Stimulated activated CD4-positive, alpha-beta T cell treated with anti-CD3 and anti-CD28 coated beads, Interleukin-4, amount 100 ng/mL, for 4 hours (primary cell): ENCODE measurements at places on chromosomes 1 and 21.

DNA sequence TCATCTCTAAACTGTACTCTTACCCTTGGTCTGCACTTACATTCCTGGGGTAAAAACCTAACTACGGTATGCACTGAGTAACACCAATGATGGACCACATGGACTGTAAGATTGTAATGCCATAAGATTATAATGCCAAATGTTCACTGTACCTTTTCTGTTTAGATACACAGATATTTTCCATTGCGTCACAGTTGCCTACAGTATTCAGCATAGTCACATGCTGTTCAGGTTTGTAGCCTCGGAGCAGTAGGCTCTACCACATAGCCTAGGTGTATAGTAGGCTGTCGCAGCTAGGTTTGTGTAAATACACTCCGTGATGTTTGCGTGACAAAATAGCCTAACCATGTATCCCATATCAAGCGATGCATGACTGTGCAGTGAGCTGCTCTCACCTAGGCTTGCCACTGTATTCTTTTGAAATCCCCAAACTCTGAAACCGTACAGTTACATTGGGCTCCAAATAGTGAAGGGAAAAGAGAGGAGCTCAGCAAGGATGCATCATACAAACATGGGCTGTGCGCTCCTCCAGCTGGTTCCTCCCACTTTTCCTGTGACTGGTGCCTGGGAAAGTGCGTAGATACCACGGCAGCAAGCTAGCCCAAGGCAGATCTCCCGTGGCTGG lies 35.2 kb downstream of the CFAP57 start:
- no peak for DNase-seq

DNA sequence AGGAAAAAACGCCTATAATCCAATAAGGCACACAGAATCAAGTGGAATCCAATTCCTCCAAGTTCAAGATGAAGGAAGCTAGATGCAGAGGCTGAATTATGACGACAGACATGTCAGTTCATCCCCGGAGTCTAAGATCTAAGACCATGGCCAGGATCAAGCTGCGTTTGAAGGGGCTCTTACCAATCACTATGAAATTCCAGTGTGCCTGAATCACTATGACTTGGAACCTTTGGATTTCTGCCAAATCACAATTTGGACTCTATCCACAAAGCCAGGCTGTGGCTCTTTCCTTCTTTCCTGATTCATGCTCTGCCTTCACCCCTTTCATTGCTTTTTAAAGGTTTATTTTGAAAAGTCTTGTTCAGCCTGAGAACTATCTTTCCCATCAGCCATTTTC lies 17.1 kb downstream of the OLIG2 start:
- DNase-seq, result no peak

- DNase-seq, result peak; percentile 23
These were observed 685 bp downstream of the CRTC2 start for GRCh38 chr1:153957744-153958110.

DNA sequence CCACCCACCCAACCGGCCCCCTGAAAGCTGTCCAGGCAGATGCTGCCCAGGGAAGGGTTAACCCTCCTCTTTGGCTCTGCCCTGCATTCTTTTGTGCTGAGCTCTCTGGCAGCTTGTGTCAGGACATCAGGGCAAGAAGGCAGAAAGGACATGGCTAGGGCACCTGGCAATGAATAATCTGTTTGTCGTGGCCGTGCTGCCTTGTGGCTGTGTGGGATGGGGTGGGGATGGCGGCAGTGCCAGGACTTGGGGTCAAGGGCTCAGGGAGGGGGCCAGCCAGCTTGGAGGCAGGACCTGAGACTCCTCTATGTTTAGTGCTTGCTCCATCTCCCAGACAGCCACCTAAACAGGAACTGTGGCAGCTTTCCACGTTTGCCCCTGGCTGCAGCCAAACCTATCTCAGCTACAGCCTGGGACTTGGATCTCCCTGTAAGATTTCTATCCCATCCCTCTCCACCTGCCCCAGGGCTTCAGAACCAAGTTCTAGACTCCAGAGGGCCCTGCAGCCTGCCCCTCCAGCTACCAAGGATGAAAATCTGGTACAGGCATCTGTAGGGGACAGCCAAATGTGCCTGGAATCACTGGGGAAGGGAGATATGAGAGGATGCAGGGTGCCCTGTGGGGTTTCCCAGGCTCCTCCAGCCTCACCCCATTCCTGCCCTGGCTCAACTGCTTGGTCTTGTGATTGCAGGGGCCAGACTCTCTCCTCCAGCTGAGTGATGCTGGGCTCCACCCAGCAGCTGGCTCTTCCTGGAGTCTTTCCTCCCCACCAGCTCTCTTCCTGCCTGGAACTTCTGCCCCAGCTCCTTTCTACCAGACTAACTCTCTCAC lies 9.6 kb upstream of the GPR37L1 start:
- no peak for DNase-seq

- no peak for DNase-seq
These were observed 303.7 kb downstream of the HLX start for GRCh38 chr1:221182791-221183533.

GRCh38 chr1:29620631-29621030 lies 384.3 kb downstream of the PTPRU start:
- DNase-seq, result no peak

- DNase-seq, result no peak
These were observed 6.1 kb downstream of the TSACC start for GRCh38 chr1:156344409-156344808.

DNA sequence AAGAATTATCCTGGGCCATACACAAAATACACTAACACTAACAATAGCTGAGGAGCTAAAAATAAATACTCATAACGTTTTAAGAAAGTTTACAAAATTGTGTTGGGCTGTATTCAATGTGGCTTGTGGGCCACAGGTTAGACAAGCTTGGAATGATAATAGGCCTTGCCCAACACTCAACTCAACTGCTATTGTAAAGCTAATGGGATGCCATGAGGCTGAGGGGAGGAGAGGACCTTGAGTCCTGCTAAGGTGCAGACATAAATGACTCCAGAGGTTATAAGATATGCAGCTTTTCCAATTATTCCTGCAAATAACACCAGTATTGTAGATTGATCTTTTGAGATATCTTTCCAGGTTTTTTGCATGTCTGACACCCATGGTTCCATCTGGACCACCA lies 97.0 kb downstream of the FCRL5 start:
- DNase-seq, result no peak

GRCh38 chr1:154578058-154578418 lies 10.5 kb downstream of the CHRNB2 start:
- no peak for DNase-seq

DNA sequence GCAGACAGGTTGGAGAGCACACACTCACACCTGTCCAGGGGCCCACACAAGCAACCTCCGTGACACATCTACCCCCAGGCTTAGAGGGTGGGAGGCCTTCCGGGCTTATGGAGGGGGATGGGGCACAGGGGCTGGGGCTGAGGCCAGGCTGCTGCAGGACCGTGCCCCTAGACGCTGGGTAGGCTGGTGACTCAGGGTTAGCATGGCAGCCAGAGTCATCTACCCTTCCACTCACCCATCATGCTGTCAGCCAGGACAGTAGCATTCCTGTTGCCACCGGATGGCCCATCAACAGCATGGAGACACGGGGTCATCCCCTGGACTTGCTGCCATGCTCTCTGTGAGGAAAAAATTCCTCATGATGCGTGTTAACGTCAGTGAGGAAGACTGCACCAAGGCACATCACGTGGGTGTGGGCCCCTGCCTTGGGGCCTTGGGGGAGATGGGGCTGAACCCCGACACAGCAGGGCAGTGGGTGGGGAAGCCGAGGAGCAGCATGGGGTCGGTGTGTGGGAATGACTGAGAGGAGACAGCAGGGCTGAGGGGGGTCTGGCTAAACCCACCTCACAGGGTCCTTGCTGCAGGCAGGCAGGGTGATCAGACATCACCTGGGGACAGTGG lies 52.8 kb downstream of the WNT9A start:
- no peak for DNase-seq

GRCh38 chr1:207091200-207091908 lies 2.7 kb downstream of the C4BPB start:
- no peak for DNase-seq

DNA sequence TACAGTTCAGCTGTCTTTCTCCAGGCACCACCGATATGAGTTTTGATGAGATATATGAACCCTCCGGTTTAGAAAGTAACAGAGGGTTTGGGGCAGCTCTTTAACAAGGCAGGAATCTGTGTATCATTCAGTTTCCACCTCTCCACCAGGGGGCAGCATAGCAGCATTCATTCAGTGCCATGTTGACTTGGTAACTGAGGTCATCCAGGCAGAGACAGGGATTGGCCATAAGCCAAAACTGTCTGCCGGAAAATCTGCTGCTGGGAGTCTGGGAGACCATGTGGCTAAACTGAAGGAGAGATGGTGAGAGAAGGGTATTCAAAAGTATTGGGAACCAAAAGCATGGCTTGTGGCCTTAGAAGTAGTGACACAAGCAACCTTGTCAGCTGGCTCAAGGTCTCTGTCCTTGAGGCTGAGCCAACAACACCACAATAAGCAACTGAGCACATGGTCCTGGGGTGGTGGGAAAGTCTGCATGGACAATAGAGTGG lies 98.5 kb downstream of the LMX1A start:
- DNase-seq, result no peak

GRCh38 chr1:165857046-165857801 lies 29.8 kb downstream of the UCK2 start:
- no peak for DNase-seq

GRCh38 chr1:156065212-156065611 lies 4.3 kb downstream of the RAB25 start:
- DNase-seq, result no peak

DNA sequence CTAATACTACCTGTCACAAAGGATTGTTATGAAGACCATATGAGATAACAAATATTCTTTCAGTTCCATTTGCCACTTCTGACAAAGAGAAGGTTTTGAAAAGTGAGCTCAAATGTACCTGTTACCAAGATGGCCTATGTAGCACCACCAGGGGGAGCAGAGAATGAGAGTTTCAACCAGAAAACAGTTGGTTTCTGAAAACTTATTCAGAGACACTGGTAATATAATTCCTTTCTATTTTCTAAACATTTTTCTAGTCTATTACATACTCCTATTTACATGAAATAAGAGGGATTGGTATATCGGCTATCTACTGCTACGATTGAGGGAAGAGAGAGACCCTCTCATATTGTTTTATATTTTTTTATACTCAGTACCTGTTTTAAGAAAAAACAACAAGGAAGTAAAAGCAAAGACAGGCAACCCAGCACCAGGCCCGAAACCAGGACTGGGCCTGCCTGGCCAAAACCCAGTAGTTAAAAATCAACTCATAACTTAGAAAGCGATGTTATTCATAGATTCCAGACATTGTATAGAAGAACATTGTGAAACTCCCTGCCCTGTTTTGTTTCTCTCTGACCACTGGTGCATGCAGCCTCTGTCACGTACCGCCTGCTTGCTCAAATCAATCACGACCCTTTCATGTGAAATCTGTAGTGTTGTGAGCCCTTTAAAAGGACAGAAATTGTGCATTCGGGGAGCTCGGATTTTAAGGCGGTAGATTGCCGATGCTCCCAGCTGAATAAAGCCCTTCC lies 48.3 kb downstream of the IL23R start:
- DNase-seq, result peak; percentile 34

DNA sequence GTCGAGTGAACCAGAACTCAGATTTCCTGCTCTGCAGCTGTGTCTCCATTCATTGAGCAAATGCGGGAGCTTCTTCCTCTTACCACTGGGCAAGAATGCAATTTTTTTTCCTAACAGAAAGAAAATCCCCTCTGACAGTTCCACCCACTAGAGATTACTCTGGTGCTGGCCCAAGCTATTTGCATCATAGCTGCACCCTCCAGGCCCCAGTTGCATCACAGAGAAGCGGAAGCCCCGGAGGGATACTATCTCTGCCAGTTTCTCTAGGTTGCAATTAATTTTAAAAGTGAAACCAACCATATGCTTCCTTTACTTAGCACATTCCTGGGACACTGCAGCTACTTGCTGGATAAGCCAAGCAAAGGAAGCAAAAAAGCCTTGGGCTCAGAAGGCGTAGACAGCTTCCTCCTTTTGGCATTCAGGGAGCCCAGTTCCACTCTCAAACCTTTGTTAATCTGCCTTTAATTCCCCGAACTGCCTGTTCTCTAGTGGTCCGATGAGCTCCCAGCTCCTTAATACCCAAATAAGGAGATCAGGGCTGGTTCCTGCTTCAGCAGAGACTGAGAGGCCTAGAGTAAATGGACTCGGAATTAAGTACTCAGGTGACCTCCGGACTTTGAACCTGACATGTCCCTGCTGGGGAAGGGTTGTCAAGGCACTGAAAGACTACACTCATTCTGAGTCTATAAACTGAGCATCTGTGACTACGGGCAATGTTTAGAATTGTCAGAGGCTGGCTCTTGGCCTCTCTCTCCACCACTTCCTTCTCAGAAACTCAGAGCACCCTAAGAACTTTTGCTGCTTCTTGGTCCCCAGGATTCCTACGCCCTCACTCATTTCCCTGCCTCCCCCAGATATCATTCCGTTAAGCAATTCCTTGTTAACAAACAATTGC lies 72.5 kb upstream of the TNFSF18 start:
- DNase-seq, result no peak

DNA sequence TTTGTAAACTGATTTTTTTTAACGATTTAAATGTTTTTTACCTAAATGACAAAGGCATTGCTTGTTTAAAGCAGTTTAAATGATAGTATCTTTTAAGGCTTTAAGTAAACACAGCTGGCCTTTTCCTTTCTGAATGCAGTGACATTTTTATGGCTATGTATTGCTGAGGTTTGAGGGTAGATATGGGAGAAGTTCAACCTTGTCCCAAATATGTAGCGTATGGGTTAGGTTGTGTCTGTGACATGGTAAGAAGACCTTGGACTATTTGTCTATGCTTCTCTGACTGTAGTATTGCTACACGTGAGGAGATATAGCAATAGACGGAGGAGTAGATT lies 32.5 kb downstream of the PKNOX1 start:
- no peak for DNase-seq

DNA sequence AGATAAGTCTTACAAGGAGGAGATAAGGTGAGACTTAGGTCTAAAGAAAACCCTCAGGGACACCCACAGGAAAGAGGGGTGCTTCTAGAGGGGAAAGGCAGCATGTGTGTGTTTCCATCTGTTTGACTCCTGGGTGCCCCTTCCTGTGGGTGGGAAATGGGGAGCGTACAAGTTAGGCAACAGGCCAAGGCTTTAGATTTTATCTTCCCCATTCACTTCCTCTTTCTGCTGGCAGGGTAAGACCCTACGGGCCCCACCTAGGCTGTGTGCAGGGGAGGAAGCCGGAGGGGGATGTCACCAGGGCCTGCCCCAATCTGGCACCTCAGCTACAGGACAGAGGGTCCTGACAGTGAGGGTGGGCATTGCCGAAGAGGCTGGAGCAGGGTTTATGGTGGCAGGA lies 2.5 kb upstream of the OLIG1 start:
- DNase-seq, result no peak
